ENCODE measurements at places on chromosomes 5 and 9.

DNA sequence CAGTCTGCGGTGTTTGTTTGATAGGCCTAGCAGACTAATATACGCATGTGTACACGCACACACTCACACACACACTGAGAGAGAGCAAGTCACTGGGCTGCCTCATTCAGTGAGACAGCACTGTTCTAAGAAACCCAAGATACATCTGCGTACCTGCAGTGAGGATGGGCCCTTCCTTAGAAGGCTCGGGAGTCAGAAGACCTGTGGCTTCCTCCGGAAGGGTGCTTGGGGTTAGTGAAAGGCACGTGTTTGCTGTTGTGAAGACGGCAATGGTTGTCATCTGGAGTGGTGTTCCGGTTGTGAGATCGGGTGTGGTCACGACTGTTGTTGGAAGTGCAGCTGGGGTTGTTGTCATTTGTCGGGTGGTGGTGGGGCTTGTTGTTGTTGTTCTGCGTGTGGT, 11.7 kb downstream of the TIMD4 start:
- no peak for DNase-seq

- DNase-seq = no peak
Observed at GRCh38 chr9:109894921-109895758, 115.1 kb downstream of the PALM2AKAP2 start.

DNA sequence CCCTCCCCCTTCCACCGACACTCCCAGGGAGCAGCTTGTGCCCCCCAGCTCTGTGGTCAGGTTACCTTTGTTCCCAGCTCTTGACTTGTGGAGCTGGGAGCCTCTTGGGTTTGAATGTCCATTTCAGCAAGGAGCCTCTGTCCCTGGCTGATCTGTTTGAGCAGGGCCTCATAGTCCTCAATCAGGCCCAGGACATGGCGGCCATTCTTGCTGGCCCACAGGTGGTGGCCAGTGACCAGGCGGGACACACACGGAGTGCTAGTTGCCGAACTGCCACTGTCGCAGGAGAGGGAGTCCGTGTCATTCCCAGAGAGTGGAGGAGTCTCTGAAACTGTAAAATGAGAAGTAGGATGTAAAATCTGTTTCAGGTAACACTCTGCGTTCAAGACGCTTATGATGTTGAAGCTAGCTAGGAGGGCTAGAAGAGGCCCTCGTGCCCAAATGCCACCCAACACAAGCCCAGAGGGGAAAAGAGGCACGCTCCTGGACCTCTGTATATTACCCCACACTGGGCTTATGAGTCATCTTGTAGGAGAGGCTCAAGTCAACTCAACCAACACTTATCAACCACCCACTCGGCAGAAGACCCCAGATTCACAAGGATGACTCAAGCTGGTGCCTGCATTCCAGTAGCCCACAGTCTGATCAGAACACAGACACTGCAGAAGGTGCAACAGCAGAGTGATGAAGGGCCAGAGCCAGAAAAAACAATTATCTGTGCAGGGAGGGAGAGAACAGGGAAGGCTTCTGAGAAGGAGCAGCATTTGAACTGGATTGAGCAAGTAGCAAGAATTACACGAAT, 177.0 kb downstream of the CDK5RAP2 start:
- DNase-seq = no peak

- no peak for DNase-seq
Observed at GRCh38 chr5:140223567-140223966, 48.6 kb downstream of the CYSTM1 start.

Data from NCI-H2171 (cell line).